ENCODE measurements at places on chromosomes 6 and 20.

DNA sequence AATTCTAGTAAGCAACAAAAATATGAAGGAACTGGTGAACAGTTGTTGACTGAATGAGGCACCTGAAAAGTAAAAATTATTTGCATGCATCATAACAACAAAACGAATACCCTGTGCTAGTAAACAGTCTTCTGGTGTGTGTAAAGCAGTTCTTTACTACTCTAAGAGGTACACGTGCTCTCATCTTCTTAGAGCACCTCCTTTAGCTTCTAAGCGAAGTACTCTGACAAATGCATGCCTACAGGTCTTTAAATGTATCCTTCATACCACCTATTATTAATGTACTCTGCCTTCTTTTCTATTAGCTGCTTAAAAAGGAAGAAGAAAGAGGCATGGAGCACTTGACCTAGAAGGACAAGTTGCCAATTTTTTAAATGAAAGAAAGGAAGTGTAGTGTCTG, 32.2 kb upstream of the MYB start:
- no peak for DNase-seq

DNA sequence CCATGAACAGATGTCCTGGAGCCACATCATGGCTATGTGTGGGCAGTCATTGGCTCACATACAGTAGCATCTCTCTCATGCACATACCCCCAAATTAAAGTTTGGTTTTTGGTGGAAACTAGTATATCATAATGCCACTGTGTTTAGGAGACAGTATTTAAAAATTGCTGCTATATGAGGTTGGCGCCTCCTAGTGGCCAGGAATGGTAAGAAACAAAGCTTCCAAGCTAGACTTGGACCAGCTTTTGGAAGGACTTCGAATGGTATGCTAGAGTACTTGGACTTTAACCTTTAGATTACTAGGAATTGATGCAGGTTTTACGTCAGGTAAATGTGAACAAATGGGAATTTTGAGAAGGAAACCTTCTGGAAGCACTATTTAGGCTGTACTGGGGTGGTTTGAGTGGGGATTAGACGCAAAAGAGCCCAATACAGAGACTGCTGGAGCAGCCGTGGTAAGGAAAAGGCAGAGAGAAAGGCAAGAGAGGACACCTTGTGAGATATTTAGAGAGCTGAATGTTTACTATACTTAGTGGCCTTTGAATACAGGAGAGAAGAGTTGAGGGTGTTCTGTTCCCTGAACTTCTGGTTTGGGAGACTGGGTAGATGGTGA, 23.8 kb downstream of the PRSS35 start:
- peak; percentile 82 for DNase-seq

DNA sequence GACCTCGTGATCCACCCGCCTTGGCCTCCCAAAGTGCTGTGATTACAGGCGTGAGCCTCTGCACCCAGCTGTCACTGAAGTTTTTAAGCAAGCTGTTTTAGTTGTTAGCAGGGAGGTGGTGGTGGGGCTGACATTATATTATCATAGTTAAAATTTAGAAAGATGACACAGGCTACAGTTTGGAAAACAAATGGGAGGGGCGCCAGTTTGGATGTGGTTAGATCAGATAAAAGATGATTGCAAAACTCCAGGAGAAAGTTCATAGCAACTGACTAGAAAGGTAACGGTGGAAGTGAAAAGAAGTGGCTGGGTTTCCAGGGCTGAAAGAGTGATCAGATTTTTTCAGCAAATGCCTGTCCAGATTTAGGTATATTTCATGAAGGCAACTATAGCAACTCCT, 311.9 kb upstream of the CITED2 start:
- no peak for DNase-seq

DNA sequence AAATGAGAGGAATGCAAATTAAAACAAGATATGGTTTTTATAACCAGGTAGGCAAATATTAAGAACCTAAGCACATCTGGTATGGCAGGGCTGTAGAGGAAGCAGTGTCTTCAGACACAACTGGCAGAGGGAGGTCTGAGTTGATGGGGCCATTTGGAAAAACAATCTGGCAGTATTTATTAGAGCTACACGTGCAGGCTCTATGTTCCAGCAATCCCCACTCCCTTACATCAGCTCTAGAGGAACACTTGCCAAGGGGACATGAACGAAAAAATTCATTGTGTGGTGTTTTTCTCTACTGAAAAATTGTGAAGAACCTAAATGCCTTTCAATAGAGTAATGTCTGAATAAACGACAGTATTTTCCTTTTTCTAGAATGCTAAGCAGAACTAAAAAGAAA, 111.6 kb upstream of the EDN1 start:
- no peak for DNase-seq

DNA sequence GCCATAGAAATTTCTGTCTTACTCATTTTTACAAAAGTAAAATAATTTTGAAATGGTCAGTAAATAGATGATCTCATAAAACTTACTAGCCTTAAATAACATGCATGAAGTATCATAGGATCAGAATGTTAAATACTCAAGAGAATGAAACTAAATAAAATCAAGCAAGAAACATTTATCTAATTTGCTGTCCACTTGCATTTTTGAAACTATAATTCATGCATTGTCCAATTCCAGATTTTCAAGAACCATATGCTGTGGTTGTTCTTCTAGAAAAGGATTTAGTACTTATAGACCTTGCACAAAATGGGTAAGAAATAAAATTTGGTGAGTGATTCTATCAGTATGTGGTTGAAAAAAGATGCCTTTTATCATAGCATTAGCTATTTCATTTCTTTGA, 107.0 kb downstream of the STXBP5 start:
- DNase-seq: no peak

- DNase-seq: peak; percentile 83
Measured at GRCh38 chr6:156809034-156809433, 31.9 kb downstream of the ARID1B start.

DNA sequence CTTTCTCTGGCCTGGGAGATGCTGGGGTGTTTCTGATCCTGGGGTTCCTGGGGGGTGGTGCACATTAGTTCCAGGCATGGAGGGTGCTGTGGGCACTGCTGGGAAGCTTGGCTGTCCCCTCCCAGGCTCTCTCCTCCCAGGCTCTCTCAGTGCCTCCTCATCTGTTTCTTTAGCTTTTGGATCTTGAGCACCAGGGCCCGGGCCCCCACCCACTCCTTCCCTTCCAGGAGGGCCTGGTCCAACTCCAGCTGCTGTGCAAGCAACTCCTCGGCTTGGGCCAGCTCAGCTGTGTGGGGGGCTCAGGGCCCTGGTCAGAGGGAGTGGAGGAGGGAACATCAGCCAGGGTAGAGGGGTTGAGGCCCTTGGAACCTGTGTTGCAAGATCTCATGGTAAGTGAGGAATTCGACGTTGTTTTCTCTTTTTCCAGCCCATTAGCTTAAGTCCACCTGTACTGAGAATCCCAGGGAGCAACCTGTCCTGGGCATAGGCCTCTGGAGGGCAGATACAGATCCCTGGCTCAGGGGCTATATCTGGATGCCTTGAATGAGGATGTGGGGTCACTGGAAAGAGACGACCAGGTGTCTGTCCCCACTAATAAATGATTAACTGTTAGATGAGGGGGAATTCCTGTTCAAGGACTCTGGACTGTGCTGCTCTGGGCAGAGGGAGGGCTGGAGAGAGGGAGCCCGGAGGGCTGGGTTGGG, 34.5 kb upstream of the HLA-A start:
- no peak for DNase-seq

- no peak for DNase-seq
Measured at GRCh38 chr20:44624743-44625271, 26.7 kb downstream of the ADA start.

- no peak for DNase-seq
Measured at GRCh38 chr20:54227751-54228150, 19.9 kb downstream of the PFDN4 start.

- no peak for DNase-seq
Measured at GRCh38 chr6:46583721-46584120, 68.9 kb downstream of the CYP39A1 start.

- DNase-seq: no peak
Measured at GRCh38 chr6:52522151-52522626, 54.7 kb downstream of the TRAM2 start.

All from Karpas-422 (cell line).